ENCODE measurements at places on chromosomes 2 and 18. TPM values are rescaled to one million over a fixed set of nuclear protein-coding genes. Genes with fewer than 3 reads are reported as not detected.

DNA sequence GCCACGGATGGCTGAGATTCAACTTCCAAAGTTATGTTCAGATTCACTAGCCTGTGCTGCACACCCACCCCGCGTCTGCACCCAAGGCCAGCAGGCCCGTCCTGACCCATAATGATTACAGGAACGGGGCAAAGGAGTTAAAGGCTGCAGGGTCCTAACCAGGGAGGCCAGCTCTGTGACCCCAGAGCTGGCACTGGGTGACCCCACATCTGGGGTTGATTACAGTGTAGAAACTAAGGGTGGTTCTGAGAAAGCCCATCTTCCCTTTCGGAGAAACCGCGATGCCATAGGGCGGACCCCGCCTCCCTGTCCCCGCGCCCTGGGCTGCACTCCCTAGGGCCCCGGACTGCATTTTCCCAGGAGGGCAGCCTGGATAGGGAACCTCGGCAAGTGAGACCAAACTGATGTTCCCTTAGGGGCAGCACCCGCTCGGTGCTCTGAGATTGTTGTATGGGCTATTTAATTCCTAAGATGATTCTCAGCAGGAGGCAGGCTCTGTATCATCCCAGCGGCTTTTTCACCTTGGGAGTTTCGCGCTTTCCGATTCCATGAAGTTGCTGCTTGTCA lies 2.2 kb upstream of the GPR148 start:
- no peak for DNase-seq

- DNase-seq = no peak
Measured at GRCh38 chr2:71212336-71212735, 14.6 kb downstream of the PAIP2B start.

GRCh38 chr2:205769495-205769850 lies 87.2 kb downstream of the NRP2 start:
- no peak for DNase-seq

GRCh38 chr2:12935222-12935621 lies 218.5 kb downstream of the TRIB2 start:
- no peak for DNase-seq

DNA sequence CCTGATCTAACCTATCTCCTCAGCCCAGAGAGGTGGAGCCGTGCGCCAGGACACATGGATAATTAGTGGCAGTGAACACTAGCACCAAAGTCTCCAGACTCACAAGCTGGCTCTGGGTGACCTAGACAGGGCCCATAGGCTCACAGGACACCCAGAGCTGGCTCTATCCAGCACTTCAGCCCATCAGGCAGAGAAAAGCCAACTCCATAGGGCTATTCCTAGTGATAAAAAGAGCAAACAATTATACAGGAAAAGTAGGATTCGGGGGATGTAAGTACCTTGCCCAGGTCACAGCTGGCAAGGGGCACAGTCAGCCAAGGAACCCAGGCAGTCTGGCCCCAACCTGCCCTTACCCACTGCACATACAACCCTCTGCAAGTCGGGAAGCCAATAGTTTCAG lies 178.6 kb downstream of the TNS1 start:
- DNase-seq = no peak

Gene LYG2
- not detected for total RNA-seq

Gene LRATD1
- 1.1 TPM for total RNA-seq
